GDM1 (cell line): ENCODE measurements at places on chromosomes 7 and 10.

GRCh38 chr10:128069351-128070051, 56.7 kb downstream of the MKI67 start:
- DNase-seq, result peak; percentile 59

GRCh38 chr10:6398399-6398798, 181.7 kb downstream of the PRKCQ start:
- DNase-seq, result no peak

- no peak for DNase-seq
Measured at GRCh38 chr10:52284416-52285013, 29.6 kb upstream of the DKK1 start.

- DNase-seq, result no peak
Measured at GRCh38 chr7:135348493-135348892, 114.9 kb downstream of the STRA8 start.

- DNase-seq, result no peak
Measured at GRCh38 chr7:3267966-3268690, 32.9 kb upstream of the SDK1 start.

GRCh38 chr10:12768156-12769100, 233.1 kb downstream of the CCDC3 start:
- DNase-seq, result no peak

GRCh38 chr10:120328647-120329046, 128.4 kb upstream of the PLPP4 start:
- DNase-seq, result no peak

- no peak for DNase-seq
Measured at GRCh38 chr7:13979671-13980435, 9.6 kb downstream of the ETV1 start.

DNA sequence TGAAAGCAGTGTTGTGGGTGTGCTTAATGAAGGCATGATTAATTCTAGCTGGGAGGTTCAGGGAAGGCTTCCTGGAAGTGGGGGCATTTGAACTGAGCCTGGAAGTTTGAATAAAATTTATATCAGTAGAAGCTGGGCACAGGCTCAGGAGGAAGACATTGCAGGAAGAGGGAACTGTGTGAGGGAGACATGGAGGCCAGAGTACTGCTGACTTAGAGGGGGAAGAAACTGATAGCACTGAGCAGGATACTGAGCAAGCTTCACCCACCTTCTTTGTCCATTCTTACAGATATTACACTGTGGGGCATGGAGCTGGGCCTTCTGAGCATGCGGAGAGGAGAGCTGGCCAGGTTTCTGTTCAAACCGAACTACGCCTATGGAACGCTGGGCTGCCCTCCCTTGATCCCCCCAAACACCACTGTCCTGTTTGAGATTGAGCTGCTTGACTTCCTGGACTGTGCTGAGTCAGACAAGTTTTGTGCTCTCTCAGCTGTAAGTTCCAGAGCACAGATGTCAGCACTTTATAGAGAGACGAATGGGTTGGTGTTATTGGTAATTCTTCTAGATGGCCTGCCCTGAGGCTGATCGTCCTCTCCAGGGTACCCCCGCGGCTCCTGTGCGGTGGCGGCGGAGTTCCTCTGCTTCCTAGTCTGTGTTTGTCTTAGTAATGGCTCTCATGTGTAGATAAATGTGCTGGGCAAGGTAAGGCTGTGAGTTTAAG, 2.1 kb downstream of the FKBP6 start:
- DNase-seq, result no peak

DNA sequence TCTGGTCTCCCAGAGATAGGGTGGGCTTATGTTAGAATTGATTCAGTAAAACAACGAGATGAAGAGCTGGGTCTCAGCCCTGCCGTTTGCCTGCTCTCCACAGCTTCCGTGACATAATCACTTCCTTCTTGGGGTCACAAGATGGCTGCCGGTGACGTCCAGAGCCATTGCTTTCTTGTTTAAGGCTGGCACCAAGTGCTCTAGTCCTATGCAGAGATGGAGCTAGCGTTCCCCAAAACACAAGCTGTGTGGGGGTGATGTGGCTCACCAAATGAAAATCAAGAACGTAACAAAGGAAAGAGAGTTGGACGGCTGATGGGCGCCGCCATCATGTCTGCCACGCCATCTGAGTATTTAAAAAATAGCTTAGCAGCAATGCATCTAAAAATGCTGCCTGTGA, 296.1 kb downstream of the CAMK1D start:
- DNase-seq, result no peak

DNA sequence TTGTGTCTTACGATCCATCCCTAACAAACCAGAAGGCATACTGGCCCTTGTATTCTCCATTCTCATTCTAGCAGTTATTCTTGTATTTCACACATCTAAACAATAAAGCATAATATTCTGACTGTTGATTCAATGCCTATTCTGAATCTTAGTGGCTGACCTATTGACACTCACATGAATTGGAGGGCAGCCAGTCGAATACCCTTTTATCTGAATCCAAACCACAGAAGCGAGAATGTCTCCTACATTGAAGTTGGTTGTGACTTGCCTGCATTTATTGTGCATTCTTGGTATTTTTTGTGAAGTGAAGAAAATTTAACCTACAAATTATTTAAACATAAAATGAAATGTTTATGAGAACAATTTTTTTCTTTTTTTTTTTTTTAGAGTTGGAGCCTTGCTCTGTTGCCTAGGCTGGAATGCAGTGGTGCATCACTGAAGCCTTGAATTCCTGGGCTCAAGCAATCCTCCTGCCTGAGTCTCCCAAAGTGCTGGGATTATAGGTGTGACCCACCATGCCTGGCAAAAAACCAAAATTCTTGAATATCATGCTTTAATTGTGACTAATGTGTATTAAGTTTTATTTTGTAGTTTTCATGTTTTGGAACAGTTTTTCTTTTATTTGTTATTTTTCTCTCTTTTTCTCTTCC, 22.7 kb downstream of the EXOC4 start:
- DNase-seq, result no peak

GRCh38 chr10:57579926-57580325, 687.8 kb downstream of the IPMK start:
- DNase-seq, result no peak
